ENCODE measurements at places on chromosomes 1 and 21.

DNA sequence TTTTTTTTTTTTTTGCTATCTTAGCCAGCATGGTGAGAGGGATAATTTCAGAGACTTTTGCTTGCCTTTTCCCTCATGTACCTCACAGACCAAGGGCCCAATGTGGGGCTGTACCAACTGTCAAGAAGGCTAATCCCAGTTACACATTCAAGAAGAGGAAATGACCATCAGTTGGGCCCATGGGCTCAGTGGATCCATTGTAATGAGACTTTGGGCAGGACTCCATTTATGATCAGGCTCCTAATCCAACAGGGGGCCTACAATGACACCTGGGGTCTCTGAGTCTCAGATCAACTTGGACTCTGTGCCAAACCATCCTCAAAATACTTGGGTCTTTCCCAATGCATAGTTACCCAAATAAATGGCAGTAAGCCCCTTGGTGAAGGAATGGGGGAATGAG, 450.4 kb upstream of the VAMP3 start:
- no peak for DNase-seq

DNA sequence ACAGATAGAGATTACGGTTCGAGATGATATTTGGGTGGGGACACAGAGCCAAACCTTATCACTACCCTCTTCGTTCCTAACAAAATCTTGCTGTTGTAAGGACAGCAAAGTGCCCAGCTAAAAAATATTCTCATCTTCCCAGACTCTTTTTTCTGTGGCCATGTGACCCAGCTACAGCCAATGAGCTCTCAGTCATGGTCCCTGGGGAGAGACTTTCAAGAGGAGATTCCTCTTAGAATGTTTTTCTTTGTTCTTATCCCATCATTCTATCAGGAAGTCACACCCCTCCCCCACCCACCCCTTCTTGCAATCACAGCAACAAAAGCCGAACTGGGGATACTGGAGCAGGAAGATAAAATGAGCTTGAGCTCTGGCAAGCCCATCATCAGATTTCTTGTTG, 247.1 kb downstream of the CHRM3 start:
- no peak for DNase-seq

DNA sequence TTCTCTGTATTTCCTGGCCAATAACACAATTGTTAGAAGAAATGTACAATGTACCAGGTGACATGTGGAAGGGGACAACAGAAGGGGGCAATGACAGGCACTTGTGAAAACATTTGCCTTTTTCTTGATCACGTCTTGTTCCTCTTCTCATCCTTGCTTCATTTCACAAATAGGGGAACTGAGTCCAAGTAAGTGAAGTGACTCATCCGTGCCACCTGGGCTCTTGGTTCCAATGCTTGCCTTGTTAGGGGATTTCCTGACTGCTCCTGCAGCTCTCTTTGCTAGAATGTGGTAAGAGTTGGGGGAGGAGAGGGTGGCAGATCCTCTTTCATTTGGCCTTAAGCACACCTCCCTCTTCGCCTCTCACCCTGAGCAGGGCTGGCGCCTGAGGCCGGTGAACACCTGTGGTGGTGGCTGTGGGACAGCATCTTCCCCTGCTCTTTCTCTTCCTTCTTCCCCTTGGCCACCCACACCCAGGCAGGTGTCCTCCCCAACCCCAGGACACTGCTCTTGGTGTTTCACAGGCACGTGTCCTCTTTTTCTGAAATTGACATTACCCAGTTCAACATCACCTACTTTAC, 2.2 kb upstream of the RHEX start:
- no peak for DNase-seq

GRCh38 chr1:107464827-107465226, 324.0 kb downstream of the NTNG1 start:
- no peak for DNase-seq

DNA sequence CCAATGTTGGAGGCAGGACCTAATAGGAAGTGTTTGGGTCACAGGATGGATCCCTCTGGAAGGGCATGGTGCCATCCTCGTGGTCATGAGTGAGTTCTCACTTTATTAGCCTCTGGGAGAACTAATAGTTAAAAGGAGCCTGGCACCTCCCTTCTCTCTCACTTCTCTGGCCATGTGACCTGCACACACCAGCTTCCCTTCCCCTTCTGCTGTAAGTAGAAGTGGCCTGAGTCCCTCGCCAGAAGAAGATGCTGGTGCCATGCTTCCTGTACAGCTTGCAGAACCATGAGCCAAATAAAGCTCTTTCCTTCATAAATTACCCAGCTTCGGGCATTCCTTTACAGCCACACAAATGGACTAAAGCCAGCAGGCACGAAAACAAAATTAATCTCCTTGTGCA, 23.6 kb downstream of the ACOT7 start:
- DNase-seq = no peak
